ENCODE measurements at places on chromosomes 12 and 14. TPM values are rescaled to one million over a fixed set of nuclear protein-coding genes. Genes with fewer than 3 reads are reported as not detected.

NTF3 gene
- 1.5 TPM for polyA plus RNA-seq

CLEC7A gene
- polyA plus RNA-seq, result 0.06 TPM

LRRC10 gene
- not detected for polyA plus RNA-seq

MAX gene
- 36.9 TPM for polyA plus RNA-seq

CD4 gene
- polyA plus RNA-seq, result 5.1 TPM

GRCh38 chr12:645563-646071 is 17.6 kb downstream of the NINJ2 start:
- DNase-seq, result no peak

- no peak for DNase-seq
Observed at GRCh38 chr12:39272871-39273655, 169.9 kb downstream of the KIF21A start.

DNA sequence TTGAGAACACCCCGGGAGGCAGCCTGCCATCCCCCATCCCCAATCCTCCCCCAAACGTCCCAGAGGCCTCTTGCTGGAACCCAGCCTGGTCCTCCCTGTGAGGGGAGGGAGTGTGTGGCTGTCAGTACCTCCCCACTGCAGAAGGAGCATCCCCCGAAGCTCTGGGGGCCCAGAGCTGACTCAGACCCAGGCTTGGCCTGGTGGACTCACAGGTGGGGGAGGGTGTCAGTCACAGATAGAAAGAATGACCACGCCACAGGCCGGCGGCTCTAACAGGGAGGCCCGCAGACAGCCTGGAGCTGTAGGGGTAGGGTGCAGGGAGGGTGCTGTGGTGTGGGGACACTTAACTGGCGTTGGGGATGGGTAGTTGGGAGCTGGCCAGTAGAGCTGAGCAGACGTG is 5.3 kb downstream of the HHIPL1 start:
- no peak for DNase-seq

GRCh38 chr14:95339301-95339865 is 19.7 kb upstream of the CLMN start:
- DNase-seq, result no peak

- no peak for DNase-seq
Observed at GRCh38 chr14:101137234-101137633, 233.7 kb upstream of the RTL1 start.

GRCh38 chr14:55404173-55404854 is 7.3 kb downstream of the ATG14 start:
- DNase-seq, result no peak

Measured in H1 (cell line).